ENCODE measurements at places on chromosomes 4 and X.

GRCh38 chr4:4930677-4931076 lies 71.2 kb downstream of the MSX1 start:
- DNase-seq, result no peak

- no peak for DNase-seq
Measured at GRCh38 chr4:183507925-183508696, 3.3 kb downstream of the ING2 start.

- DNase-seq, result no peak
Measured at GRCh38 chr4:174037631-174038030, 245.8 kb downstream of the FBXO8 start.

DNA sequence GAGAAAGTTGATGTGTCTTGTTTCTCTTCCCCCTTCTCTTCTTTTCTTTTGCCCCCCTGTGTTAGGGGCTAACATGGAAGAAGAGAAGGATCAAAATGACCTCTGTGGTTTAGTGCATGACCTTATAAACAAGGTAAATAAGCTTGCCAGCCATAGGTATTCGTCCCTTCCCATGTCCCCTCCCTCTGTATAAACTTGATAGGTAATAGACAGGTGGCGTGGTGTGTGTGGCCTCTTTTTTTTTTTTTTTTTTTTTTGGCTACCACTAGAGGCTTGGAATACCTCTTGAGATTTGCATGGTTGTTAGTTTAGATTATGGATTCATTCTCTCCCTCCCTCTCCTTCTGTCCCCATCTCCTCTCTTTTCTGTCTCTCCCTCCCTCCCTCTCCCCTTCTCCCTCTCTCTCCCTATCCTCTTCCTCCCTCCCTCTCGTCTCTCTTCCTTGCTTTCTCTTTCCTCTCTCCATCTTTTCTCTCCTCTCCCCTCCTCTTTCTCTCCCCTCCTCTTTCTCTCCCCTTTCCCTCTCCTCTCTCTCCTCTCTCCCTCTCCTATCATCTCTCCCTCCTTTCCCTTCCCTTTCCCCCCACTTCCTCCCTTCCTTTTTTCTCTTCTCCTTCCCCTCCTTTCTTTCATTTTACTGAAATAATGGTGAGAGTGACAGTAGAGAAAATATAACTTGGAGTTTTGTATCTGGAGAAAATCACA lies 134.4 kb downstream of the AFF1 start:
- DNase-seq, result no peak

DNA sequence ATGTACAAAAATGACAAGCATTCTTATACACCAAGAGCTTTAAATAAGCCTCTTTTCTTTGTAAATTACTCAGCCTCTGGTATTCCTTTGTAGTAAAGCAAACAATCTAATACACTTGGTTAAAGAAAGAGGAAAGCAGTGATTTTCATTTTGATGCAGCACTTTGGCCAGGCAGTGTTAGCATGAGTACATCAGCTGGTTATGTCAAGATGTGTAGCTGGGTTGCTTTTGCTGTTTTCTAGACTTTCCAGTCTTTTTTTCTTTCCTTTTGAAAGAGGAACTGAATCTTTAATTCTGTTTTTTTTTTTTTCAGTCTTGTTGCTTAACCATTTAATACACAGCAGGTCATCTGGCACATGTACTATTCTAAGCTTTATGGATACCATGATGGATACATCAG lies 167.1 kb upstream of the AADAT start:
- no peak for DNase-seq

- DNase-seq, result no peak
Measured at GRCh38 chr4:166996216-166996615, 238.1 kb downstream of the SPOCK3 start.

- no peak for DNase-seq
Measured at GRCh38 chrX:40971736-40972135, 113.5 kb upstream of the USP9X start.

- no peak for DNase-seq
Measured at GRCh38 chr4:121951521-121952110, at the start of gene TRPC3. TRPC3 (minus strand) TSS chr4:121952060; CDS start chr4:121951680, 380 bp downstream.
